ENCODE measurements at places on chromosomes 5 and 9.

- no peak for DNase-seq
Observed at GRCh38 chr9:13377171-13377925, 97.9 kb upstream of the MPDZ start.

DNA sequence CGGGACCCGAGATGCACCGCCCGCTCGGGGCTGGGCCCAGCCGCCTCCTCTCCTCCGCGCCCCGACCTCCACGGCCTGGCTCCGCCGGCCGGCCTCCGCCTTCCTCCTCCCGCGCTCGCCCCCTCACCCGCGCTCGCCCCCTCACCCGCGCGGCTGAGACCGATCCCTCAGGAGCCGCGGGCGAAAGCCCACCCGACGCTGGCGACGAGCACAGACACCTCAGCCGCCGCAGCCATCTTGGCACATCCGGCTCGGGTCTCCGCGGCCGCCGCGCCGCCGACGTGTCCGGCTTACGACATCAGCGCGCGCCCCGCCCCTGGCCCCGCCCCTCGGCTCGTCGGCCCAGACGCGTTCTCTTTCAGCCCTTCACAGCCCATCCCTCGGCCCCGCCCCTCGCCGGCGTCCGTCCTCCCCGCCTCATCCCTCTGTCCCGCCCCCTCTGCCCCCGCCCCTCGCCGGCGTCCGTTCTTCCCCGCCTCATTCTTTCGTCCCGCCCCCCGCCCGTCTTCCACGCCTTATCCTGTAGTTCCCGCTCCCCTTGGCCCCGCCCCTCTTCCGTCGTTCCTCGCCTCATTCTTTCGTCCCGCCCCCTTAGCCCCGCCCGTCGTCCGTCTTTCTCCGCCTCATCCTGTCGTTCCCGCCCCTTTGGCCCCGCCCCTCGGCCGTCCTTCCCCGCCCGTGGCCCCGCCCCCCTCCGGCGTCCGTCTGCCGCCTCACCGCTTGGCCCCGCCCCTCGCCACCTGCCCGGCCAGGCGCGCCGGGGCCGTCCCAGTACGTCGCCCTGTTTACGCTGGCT is at the start of gene SEC16A:
Gene SEC16A (minus strand): TSS at position 248 of the 796 bp plus-strand sequence. CDS start 5,425 bp downstream, outside the sequence.
- DNase-seq = peak; percentile 100

GRCh38 chr5:77876316-77876715 is 100.2 kb upstream of the TBCA start:
- DNase-seq = no peak

GRCh38 chr9:93585695-93586094 is 9.3 kb downstream of the PHF2 start:
- DNase-seq = no peak

GRCh38 chr5:42595597-42595996 is 161.0 kb upstream of the CCDC152 start:
- DNase-seq = no peak

GRCh38 chr5:155004138-155004744 is 9.3 kb upstream of the KIF4B start:
- no peak for DNase-seq

GRCh38 chr9:109498195-109499092 is at the start of gene PTPN3:
TSS of gene PTPN3 (minus strand) at chr9:109498307. CDS start at chr9:109463434, 34,873 bp downstream.
- DNase-seq = no peak

GRCh38 chr9:107919263-107919662 is 429.7 kb upstream of the KLF4 start:
- no peak for DNase-seq

DNA sequence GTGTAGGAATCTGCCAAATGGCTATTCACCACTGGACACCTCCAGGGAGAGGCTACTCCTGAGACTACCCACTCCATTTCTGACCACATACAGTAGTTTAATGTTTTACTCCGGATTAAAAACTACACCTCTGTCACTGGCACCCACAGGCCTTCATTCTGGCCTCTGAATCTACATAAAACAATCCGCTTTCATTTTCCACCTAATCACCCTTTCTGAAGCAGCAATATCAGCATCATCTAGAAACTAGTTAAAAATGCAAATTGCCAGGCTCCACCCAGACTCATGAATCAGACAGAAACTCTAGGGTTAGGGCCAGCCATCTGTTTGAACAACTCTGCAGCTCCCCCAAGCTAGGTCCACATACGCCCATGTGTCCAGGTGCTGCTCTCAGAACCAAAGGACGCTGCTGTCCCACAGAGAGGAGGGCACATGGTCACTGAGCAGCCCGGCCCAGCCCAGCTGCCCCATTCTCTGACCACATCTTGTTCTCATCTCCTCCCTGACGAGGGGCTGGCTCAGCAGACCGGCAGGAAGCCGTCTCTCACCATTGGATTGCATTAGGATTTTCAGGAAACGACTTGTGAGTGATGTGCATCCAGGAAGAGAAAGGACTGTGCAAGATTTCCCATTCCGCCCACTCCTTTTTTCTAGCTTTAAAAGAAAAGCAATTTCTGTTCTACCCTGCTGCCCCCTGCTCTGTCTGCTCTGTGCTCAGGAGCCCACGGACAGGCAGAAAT is 34.7 kb downstream of the ADAM19 start:
- peak; percentile 8 for DNase-seq

DNA sequence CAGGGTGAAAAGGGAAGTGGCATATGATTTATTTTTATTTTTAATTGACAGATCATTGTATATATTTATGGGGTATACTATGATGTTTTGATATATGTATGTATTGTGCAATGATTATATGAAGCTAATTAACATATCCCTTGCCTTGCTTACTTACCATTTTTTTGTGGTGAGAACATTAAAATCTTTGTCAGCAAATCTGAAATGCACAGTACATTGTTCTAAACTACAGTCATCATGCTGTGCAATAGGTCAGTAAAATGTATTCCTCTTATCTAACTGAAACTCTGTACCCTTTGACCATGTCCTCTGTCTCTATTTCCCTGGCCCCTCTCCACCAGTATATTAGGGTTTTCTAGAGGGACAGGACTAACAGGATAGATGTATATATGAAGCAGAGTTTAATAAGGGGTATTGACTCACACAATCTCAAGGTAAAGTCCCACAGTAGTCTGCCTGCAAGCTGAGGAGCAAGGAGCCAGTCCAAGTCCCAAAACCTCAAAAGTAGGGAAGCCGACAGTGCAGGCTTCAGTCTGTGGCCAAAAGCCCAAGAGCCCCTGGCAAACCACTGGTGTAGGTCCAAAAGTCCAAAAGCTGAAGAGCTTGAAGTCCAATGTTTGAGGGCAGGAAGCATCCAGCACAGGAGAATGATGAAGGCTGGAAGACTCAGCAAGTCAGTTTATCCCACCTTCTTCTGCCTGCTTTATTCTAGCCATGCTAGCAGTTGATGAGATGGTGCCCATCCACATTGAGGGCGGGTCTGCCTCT is 122.2 kb upstream of the FBXL7 start:
- DNase-seq = no peak

GRCh38 chr5:169946743-169947295 is 33.5 kb downstream of the INSYN2B start:
- no peak for DNase-seq

GRCh38 chr9:100449420-100449819 is 22.5 kb downstream of the MSANTD3 start:
- no peak for DNase-seq

- DNase-seq = no peak
Observed at GRCh38 chr5:36908544-36909260, 32.1 kb downstream of the NIPBL start.

Data from activated T-helper 1 cell treated with anti-CD3 and anti-CD28 coated beads, Interleukin-2, amount 50 U/mL, for 16 hours (primary cell).